Hematopoietic multipotent progenitor cell treated with erythropoietin and hydrocortisone succinate and interleukin-3 and kit ligand, for 6 days (in vitro differentiated cells): ENCODE measurements at places on chromosomes 5 and 9.

- no peak for DNase-seq
Observed at GRCh38 chr9:122075135-122076030, 17.7 kb downstream of the TTLL11 start.

DNA sequence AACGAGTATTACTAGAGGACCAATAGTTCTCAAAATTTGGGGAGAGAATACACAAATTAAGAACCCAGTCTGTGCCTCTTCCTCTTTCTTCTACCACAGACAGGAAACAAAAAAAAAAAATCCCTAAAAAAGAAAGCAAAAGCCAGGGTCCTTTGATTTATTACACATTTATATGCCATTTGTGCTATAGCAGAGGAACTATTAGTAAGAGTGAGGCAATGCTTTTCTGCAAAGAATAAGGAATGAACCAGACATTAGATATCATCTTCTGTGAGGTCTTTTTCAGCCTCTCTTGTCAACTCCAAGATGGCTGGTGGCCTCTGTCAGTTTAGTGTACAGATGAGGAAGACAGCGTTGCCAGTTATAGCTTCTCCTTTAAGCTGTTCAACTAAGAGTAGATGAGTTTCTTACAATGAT lies 127.6 kb downstream of the RFX3 start:
- peak; percentile 51 for DNase-seq

GRCh38 chr5:76855961-76856360 lies 6.1 kb downstream of the S100Z start:
- DNase-seq, result peak; percentile 75

DNA sequence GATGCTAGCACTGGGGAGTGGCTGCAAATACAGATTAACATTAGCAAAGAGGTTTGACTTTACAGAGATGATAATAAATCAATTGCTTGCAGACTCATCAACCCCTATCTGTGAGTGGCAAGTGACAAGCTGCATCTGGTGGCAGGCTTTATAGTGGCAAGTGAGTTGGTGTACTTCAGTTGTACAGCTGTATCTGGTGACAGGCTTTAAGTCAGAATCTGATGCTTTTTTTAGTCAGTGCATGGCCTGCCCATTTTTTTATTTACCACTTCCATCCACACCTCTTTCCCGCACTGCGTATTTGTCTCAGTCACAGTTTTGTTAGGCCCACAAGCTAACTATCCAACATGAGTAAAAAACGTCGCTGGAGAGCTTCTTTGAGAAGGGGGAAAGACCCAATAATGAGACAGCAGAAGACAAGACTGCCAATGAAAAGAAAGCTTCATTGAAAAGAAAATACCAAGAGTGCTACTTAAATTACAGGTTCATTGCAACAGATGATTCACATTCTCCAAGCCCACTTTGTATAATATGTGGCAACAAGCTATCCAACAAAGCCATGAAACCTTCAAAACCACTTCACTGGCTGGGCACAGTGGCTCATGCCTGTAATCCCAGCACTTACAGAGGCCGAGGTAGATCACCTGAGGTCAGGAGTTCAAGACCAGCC lies 23.1 kb downstream of the ANP32B start:
- DNase-seq, result peak; percentile 28

GRCh38 chr9:85702726-85703289 lies 38.9 kb downstream of the AGTPBP1 start:
- DNase-seq, result peak; percentile 36

- DNase-seq, result no peak
Observed at GRCh38 chr5:107154593-107154992, 516.1 kb downstream of the EFNA5 start.

DNA sequence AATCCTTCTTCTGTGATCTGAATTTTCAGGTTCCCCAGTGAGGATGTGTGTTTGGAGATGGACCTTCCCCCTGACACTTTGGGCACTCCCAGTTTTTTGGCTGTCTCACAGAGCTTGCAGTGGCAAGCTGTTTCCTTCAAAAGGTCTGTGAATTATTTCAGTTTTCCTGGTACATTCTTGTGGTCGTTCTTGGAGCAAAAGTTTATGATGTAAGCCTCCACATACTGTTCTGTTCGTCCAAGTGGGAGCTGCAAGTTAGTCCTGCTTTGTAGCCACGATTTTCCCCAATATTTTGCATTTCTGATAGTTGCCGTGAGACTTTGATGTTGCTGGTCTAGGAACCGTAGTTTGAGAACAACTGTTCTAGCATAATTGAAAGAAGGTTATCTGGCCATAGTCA lies 88.3 kb downstream of the MTAP start:
- DNase-seq, result no peak

DNA sequence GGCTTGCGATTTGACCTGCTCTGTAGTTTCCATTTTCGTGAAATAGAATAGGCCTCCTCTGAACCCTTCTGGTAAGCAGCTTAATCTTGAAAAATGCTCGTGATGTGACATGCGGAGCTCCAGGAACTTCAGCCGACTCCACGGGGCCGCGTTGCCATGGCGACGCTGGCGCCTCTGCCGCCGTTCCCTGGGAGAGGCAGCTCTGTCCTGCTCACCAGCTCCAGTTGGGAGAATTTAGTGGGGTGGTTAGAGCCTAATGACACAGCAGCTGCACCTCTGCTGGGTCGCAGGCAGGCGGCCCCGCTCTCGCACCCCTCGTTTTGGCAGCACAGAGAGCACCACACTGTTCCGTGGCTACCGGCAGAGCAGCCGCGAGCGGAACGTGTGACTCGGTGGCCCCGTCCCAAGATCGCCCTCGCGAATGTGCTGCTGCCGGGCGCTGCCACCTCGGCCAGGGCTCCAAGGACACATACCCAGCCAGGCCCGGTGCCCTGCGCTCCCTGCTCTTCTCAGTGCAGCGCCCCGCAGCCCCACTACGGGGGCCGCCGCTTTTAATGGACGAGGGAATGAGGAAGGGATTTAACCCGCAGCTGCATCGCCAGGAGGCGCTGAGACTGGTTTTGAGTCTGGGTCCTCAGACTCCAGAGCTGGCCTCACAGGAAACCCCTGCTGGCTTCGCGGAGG lies 131.2 kb upstream of the LMX1B start:
- no peak for DNase-seq

DNA sequence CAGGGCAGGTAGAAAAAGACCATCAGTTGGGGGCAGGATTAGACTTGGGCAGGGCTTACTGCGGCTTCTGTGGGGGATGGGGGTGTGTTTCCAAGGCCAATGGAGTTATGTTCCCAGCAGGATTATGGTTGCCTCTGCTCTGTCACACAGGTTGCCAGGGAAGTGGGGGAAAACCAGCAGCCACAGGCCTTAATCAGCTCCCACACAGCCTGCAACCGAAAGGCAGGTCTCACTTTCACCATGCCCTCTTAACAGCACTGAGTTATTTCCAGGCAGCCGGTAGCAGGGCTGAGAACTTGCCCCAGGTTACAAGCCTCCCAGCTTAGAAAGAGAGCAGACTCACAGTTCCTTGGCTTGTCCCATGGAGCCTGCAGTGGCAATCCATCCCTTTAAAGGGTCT lies 205.5 kb downstream of the FGF10 start:
- DNase-seq, result no peak
